ENCODE measurements at places on chromosomes 4 and X.

- DNase-seq, result no peak
These were observed 31.6 kb downstream of the IQCM start for GRCh38 chr4:149784018-149784417.

DNA sequence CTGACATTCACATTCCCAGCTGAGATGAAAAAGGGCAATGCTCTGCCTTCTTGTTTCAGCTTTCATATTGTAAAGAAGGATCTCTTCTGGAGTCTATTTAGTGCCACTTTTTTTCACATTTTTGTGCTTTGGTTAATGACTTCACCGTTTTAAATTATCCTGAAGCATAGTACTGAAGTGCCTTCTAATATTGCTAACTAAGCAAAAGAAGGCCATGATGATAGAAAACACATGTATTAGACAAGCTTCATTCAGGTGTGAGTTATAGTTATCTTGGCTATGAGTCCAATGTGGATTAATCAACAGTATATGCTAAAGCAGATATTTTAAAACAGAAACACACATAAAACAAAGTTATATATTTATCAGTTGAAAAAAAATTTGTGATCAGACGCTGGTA is 40.4 kb downstream of the NXT2 start:
- no peak for DNase-seq

- DNase-seq, result no peak
These were observed 54.2 kb downstream of the STAG2 start for GRCh38 chrX:124015721-124016120.

DNA sequence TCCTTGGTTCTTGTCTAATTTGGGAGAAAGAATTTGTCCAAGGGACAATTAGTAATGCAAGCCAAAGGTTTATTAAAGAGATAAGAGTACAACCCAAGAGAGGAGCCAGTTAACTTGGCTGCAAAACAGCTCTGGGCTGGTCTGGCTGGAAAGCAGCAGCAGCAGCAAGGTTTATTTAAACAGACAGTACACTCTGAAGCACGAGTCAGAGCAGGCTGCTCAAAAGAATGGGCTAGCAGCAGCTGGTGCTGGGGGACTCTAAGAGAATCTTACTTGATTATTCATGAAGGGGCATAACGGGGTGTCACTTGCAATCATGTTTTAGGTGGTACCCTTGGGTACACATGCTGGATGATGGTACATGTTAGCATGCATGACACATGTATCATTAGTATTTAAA is 17.1 kb upstream of the CT47C1 start:
- no peak for DNase-seq

DNA sequence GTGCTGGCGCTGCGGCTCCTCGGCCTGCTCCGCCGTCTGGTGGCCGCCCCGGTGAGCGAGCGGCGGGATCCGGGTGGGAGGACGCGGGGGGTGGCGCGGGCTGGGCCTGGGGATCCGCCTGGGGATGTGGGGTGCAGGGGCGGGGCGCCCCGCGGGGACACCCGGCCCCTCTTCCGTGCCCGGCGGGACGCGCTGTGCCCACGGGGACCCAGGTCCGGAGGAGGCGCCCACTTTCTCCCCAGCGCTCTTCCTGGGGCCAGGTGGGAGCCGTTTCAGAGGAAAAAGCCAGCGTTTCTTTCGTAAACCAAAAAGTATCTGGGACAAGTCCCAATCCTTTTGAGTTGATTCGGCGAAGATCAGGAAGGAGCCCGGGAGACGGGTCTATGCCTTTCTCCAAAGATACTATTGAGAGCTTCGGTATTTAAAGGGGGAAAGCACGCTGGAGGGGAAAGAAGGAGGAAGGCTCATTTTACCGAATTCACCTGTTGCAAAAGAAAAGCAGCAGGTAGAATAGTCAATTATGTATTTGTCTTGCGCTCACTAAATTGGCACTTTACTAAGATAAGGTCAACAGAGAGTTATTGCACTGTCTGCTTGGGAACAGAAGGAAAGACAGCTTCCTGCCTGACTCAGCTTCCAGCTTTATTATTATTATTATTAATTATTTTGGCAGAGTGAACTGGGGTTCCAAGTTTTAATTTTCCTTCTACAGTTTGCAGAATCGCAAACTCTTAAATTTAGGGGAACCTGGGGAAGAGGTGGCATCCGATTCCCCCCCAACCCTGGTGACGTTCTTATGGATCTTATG is 81.5 kb upstream of the CD99 start:
- DNase-seq, result no peak

- DNase-seq, result no peak
These were observed 91.4 kb upstream of the UCP1 start for GRCh38 chr4:140659943-140660700.

GRCh38 chr4:102564399-102565059 is 63.4 kb downstream of the NFKB1 start:
- DNase-seq, result no peak

GRCh38 chr4:54082168-54082567 is 17.8 kb upstream of the CHIC2 start:
- no peak for DNase-seq

- DNase-seq, result no peak
These were observed 76.2 kb downstream of the GSTCD start for GRCh38 chr4:105784761-105785160.

GRCh38 chr4:40409835-40410234 is 74.7 kb downstream of the CHRNA9 start:
- no peak for DNase-seq

DNA sequence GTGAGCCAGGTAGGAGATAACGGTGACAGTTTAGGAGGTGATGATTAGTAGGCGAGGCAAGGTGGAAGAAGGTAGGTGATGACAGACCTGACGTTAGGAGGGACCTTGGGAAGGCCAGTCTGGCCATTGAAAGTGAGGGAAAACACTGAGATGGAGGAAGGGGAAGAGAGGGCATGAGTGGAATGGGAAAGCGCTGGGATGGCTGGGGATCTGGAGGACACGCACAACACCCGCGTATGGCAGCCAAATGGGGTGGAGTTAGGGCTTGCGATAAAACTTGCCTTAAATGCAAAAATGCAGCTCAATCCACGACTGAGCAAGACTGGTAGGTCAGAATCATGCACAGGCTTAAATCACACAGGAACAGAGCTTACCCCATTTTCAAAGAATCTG is 605 bp upstream of the CDKL2 start:
- DNase-seq, result no peak

- DNase-seq, result no peak
These were observed 60.5 kb downstream of the NELFA start for GRCh38 chr4:1948232-1948631.

- DNase-seq, result no peak
These were observed 35.5 kb upstream of the PLS3 start for GRCh38 chrX:115525486-115525885.
